ENCODE measurements at places on chromosomes 1 and 21.
A peak's percentile ranks its signal among the peaks of the same experiment; 100 is the strongest.

DNA sequence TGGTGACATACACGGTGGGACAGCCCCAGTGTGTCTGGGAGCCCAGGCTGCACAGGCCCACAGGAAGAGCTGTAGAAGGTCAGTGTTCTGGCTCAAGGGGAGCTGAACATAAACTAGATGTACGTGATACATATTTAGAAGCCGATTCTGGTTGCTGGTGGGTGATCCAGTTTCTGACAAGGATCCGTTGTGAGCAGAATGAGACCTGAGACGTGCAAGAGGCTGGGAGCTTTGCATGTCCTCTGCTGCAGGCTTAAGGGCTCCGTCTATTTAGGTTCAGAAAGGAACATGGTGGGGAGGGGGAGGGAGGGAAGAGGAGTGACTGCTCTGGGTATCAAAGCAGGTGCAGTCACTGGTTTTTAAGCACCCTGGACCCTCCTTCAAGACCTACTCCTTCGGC is 18.6 kb downstream of the LRRC38 start:
- DNase-seq = no peak

DNA sequence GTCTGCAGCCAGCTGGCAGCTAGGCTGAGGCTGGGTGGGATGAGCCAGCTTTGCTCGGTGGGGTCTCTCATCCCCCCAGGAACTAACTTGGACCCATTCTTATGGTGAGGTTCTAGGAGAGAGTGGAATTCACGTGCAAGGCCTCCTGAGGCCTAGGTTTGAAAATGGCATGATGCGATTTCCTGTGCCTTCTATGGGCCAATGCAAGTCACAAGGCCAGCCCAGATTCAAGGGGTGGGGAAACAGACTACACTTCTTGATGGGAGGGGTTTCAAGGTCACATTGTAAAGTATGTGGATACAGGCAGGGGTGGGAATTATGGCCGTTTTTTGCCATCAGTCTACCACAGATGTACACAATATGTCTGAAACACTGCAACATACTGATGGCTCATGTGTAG is 48.3 kb downstream of the HTR6 start:
- DNase-seq = no peak

GRCh38 chr1:244082969-244083368 is 31.9 kb downstream of the ZBTB18 start:
- no peak for DNase-seq

GRCh38 chr1:44828003-44828651 is 14.9 kb downstream of the PTCH2 start:
- no peak for DNase-seq

DNA sequence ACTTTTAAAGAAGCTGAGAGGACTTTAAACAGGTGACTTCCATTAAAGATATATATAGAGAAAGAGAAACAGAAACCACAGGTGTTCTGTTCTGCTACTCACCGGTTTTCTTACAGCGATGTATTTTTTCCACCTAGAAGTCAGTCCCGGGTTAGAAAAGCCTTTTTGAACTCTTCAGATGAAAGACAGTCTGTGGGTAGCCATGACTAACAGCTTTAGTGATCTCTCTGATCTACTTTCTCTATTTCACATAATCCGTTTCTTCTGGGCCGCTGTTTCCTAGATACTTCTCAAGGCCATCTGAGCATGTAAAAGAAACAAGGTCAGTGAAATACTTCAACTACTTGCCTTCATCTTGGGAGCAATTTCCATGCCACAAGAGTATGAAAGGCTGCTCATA is 25.1 kb downstream of the WDR64 start:
- DNase-seq = no peak

DNA sequence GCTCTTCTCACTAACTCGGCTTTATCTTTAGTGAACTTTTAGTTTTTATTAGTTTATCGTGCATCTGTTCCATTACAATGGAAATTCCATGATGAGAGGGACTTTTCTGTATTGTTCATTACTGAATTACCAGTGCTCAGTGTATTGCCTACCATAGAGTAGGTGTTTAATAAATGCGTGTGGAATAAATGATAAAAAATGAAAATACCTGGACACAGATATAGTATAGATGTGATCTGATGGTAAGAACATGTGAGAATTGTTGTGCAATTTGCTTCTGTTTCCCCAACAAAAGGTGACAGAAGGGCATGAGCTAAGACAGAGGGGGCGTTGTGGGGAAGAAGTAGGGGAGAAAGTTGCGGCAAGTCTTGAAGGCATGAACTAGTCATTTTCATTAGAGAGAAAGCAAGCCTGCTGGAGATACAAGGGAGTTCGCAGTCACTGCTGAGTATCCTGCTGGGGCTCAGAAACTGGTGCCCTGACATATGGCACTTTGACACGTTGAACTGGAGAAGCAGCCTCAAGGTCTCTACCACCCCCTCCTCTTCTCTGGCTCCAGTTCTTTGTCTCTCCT is 5.6 kb upstream of the COG2 start:
- DNase-seq = no peak

GRCh38 chr21:35940074-35940927 is 120.0 kb downstream of the SETD4 start:
- DNase-seq = no peak

DNA sequence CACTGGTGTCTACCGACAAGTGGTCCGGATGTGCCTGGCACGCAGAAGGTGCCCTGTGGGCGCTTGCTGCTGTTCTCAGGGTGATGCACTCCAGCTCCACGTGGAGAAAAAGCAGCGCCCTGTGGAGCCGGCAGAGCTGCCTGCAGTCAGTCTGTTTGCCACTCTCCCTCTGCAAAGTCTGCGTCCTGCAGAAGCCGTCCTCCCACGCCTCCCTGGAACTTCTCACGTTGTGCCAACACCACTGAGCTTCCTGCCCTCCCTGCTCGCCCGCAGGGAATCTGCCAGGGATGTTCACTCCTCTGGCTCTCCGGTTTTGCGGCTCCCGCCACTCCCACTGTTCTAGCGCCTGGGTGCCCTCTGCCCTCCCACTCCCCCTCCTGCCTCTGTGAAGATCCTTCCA is 19.8 kb upstream of the UBXN10 start:
- DNase-seq = no peak

- DNase-seq = no peak
Observed at GRCh38 chr1:17363771-17364170, 8.2 kb upstream of the PADI6 start.

DNA sequence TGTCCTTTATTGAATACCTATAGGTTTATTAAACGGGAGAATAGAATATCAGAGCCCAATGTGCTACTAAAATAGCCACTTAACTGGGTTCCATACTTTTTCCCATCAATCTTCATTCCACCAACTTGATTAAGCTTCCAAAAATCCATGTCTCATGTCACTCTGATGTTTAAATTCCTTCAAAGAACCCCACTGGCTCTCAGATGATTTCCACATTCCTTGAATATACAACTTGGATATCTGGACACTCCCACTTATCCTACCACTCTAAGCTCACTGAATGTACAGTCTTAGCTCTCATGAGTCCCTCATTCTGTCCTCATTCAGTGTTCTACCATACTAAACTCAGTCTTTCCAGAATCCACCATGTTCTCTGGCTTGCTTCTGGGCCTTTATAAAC is 21.1 kb downstream of the COL11A1 start:
- no peak for DNase-seq

GRCh38 chr1:58576727-58577653 is at the start of gene TACSTD2:
TSS of gene TACSTD2 (minus strand) at chr1:58577252. CDS start at chr1:58577156, 96 bp downstream.
- DNase-seq = peak; percentile 74

- DNase-seq = no peak
Observed at GRCh38 chr1:64302971-64303370, 99.5 kb downstream of the UBE2U start.

GRCh38 chr1:225146478-225146877 is 217.0 kb downstream of the DNAH14 start:
- DNase-seq = no peak

DNA sequence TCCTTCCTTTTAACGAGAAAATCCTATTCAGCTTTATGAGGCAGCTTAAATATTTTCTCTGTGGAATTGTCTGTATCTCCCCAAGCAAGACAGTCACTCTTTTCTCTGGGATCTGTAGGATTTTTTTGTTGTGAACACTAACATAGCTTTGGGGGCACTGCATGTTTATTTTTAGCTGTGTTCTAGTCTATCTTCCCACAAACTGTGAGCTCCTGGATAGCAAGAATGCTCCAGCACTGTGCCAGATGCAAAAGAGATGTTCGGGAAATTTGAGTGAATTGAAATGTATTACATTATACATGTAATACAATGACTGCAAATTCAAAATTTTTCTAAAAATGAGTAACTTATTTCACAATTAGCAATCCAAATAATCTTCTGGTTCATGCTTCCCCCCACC is 282.2 kb downstream of the PLPP3 start:
- no peak for DNase-seq

- DNase-seq = no peak
Observed at GRCh38 chr1:165327538-165327937, 29.0 kb downstream of the LMX1A start.

- no peak for DNase-seq
Observed at GRCh38 chr1:2283991-2284895, 56.1 kb downstream of the SKI start.

GRCh38 chr1:47227341-47228232 is 4.4 kb downstream of the TAL1 start:
- no peak for DNase-seq

DNA sequence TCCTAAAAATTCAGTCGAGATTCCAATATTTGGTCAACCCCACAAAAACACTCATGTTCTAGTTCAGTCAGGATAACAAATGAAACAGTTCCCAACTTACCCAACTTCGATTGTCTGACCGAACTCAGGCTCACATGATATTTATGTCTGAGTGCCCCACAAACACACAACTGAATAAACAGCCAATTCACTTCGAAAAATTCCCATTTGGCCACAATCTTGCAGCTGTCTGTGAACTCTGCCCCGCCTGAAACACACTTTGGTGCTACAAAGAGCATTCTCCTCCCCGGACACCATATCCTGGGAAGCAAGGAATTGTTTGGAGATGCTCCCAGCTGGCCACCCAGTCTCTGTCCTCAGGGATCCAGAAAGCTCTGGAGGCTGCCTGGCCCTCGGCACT is 52.9 kb upstream of the SIM2 start:
- DNase-seq = no peak

DNA sequence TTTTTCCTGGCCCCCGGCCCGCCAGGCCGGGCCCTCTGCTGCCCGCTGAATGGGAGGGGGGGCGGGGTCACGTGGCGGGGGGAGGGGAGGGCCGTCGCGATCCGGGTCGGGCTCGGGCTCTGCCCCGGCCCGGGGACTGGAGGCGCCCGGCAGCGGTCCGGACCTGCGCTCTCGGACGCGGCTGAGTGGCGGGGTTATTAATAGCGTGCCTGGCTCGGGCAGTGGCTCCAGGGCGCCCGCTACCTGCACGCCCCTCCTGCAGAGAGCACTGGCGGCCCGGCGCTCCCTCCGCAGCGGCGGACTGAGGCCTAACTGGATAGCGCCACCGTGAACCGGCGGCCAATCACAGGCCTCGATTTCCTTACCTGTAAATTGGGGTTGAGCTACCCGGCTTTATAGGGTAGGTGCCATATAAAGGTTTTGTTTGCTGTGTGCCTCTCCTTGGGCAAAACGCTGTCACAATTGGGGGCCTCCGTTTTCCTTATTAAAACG is 28.1 kb downstream of the AHDC1 start:
- no peak for DNase-seq

- DNase-seq = no peak
Observed at GRCh38 chr1:195251900-195252299, 1356.3 kb downstream of the KCNT2 start.

DNA sequence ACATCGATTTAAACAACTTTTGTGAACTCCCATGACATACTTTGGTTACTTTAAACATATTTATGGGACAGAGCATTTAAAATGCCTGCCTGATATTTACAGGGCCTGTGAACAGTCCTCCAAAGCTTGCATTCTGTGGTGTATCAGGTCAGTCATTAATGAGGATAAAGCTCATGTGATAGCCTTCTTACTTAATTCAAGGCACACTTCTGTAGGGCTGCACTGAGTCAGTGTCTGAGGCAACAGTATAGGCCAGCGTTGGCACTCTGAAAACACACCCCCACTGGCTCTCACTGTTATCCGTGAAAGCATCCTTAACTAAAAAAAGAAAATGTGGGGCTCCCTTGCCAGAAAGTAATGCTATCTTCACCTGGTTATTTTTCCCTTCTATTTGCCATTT is 200.0 kb downstream of the NFIA start:
- DNase-seq = no peak

- DNase-seq = no peak
Observed at GRCh38 chr1:87959236-87959635, 630.6 kb downstream of the LMO4 start.

DNA sequence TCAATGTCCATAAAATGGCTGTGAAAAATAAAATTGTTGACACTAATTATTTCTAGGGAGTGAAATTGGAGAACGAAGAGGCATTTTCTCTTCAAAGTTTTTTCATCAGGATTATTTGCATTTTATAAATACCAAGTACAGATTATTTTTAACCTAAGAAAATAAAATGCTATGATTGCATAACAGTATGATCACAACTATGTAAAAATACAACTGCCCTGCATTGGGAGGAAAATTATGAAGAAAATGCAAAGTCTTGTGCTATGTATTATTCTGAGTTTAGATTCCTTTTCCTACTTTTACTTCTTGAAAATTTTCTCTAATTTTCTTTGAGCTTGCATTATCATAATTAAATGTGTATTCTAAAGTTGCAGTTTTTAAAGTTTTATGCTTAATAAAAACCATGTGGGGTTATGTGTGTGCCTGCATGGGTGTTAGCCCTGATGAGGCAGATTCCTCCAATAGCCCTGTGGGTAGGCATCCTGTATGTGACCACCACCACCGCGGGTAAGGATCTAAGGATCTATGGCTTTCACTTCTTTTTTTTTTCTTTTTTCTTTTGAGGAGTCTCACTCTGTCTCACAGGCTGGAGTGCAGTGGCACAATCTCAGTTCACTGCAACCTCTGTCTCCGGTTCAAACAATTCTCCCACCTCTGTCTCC is 24.7 kb downstream of the STX6 start:
- DNase-seq = no peak

- no peak for DNase-seq
Observed at GRCh38 chr1:34002810-34003209, 138.9 kb downstream of the HMGB4 start.

DNA sequence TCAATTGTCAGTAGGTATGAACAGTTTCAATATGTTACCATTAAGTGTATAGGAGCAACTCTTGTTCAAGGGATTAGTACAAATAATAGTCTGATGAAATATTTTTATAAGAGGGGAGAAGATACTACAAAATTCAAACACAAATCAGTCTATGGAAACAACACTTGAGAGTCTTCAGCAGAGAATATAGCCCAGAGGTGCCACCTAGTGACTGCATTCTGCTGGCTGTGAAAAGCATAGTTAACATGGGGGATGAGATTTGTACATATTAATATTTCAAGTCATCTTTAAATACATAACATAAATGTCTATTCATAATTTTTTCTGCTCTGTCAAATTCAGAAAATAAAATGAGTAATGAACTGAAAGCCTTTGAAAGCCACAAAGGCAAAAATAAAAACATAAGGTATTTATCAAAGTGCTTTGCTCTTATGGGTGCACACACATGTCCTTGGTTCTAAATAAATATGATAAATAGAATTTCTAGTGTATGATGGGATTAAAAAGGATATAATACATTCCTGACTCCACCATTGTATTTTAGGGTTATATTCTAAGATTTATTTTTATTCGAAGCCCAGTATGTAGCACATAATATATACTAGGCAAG is 440.9 kb upstream of the ZRANB2 start:
- no peak for DNase-seq

All from keratinocyte (primary cell).